ENCODE measurements at places on chromosomes 2 and 18.

DNA sequence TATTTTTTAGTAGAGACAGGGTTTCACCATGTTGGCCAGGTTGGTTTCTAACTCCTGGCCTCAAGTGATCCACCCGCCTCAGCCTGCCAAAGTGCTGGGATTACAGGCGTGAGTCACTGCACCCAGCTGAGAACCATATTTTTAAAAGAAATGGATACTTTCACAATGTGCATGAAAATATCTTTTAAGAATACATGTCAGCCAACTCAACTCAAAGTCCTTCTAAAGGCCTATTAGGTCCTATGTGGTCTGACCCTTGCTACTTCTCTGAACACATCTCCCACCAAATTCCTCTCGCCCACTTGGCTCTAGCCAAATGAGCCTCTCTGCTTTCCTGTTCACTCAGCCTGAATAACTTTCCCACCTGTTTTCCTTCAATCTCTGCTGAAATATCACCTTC is 119.6 kb downstream of the MTX2 start:
- DNase-seq: no peak

DNA sequence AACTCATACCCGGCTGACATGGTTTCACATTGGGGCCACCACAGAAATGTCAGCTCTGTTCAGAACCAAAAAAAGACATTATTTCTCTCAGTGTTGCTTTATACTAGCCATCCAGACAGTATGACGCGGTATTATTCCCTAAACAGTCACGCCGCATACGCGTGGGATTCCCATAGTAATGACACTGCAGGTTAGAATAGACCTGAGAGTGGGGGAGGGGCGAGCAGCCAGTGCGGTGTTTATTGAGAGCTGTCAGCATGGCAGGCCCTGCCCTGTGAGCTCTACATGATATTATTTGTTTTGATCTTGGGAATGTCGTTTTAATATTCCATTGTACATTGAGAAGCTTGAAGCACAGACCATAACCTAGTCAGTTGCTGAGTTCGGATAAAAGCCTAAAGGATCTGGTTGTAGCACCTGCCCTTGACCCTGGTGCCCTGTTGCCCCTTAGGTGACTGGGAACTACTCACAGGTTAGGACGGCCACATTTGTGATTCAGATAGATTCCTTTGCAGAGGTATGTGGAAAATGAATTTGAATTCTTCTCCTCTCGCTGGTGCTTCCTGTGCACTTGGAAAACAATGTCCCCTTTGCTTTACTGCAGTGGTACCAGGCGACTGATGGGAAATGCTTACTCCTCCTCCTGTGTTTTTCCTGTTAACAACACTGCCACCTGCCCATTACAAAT is 150.1 kb downstream of the ARHGAP28 start:
- DNase-seq: no peak

GRCh38 chr2:2324119-2324518 is 7.0 kb downstream of the MYT1L start:
- no peak for DNase-seq

- no peak for DNase-seq
Measured at GRCh38 chr2:84946204-84947009, 24.6 kb upstream of the KCMF1 start.

GRCh38 chr2:54671875-54672589 is 51.4 kb upstream of the EML6 start:
- DNase-seq: no peak

GRCh38 chr2:204177977-204178522 is 241.5 kb downstream of the ICOS start:
- DNase-seq: peak; percentile 68

- no peak for DNase-seq
Measured at GRCh38 chr2:200624658-200625057, 38.8 kb downstream of the AOX1 start.

- DNase-seq: no peak
Measured at GRCh38 chr2:207161247-207162123, 4.3 kb downstream of the KLF7 start.

DNA sequence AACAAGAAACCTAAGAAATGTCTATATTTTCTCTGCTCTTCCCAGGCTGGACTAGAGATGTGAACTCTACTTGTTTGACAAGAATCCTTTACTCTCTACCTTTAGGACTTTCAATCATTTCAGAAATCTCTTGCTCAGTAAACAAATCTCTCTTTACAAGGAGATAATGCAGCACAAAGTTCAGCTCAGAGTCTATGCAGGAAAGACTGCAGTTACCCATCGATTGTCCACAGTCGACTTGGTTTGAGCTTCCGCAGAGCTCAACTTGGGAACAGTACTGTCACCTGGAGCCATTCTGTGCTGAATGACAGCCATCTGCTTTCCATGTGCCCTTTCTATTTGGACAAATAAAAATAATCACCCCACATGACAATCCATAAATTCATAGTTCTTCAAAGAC is 259.7 kb upstream of the STON1 start:
- DNase-seq: no peak

GRCh38 chr2:69755862-69756467 is 14.0 kb downstream of the ANXA4 start:
- no peak for DNase-seq

DNA sequence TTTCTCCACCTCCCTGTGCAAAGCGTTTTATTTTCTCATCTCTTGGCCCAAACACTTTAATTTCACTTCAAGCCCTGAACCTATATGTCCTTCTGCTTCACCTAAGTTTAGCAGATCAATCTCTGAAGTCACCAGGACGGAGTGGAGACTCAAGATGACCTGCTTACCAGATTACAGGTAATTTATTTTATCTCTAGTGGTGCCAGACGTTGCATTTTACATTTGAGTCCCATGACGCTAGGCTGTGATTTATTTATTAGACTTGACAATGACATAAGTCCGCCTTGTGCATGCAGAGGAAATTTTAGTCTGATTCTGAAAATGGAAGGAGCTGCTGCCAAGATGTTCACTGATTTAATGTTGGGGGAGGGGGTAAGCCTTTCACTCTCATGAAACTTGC is 73.9 kb downstream of the MRO start:
- no peak for DNase-seq

DNA sequence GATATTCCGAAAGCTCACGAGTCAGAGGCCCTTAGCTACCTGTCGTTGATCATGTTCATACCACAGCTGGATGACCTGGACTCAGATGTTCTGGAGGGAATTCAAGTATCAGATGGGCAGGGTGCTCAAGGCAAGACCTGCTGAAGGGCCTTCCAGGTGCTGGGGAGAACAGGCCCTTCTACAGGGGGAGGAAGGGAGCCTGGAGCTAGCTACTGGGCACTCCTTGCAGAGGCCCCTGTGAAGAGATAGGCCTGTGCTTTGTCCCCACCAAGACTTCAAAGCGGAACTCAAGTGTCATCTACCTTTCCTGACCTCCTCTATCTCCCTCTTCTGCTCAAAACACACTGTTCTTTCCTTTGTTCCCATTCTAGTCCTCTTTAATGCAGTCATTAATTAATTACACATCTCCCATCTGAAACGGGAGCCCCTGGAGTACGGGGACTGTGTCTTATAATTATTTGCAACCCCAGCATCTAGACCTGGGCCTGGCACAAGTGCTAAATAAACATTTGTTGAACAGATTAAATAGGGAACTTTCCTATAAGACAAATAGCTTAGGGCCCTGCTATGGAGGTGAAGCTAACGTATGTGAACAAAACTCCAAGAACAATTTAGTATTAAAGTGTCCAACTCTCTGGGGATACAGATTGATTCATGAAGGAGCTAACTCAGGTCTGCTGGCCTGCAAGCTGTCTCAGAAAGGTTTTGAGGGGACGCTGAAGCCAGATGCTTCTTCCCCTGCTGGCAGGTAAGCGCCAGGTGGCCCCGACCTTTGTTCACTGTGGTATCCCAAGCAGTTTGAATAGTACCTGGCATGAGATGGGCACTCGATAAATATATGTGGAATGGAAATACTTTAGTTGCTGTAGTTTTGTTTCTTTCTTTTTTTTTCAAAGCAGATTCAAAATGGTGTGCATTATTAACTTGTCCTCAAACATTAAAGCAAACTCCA is 22.0 kb downstream of the RHOB start:
- DNase-seq: no peak

GRCh38 chr2:110770959-110771431 is 38.6 kb downstream of the ACOXL start:
- no peak for DNase-seq

DNA sequence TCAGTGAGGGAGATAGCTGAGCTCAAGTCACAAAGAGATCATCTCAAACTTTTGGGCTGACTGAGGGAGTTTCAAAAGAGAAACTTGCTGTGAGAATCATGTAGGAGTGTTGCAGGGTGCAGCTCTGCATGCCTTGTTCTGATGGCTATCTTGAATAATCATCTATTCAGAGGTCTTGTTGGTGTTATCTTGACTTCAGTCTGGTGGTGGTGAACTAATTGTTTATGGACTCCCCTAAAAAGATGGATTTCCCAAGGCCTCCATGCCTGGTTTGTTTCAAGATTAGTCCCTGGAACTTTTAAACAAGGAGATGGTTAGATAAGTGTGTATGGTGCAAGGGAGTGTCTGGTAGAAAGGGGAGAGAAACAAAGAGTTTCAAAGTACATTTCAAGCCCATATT is 29.8 kb downstream of the SLC39A6 start:
- no peak for DNase-seq

DNA sequence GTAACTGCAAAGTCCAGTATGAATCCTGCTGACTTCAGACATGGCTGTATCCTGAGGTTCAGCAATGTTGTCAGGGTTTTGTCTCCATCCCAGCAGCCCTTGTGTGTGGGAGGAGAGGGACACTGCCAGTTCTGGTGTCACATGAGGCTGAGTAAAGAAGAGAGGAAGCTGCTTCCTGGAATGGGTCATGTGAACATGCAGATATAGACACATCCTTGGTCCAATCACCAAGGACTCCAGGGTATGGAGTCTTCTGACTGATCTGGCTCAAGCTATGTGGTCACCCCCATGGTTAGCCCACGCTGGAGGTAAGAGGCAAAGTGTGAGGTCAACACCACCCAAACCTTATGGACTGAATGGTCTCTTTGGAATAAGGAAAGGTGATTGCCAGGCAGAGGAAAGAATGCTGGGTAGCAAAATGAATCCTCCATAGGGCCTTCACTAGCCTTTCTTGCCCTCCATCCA is 134.4 kb upstream of the SLC1A4 start:
- no peak for DNase-seq

- DNase-seq: no peak
Measured at GRCh38 chr2:234493796-234494195, 3.1 kb downstream of the ARL4C start.

Data from stimulated activated CD4-positive, alpha-beta T cell treated with anti-CD3 and anti-CD28 coated beads, Interleukin-15, amount 100 ng/mL, for 1 hour (primary cell).